ENCODE measurements at places on chromosomes 2 and 18. TPM values are rescaled to one million over a fixed set of nuclear protein-coding genes. Genes with fewer than 3 reads are reported as not detected.

Gene RGPD3
- polyA plus RNA-seq = 0.02 TPM

Gene COL4A4
- not detected for polyA plus RNA-seq

Gene SERPINB11
- not detected for polyA plus RNA-seq

Gene FKBP7
- polyA plus RNA-seq = 11.2 TPM

Gene AOX1
- polyA plus RNA-seq = 0.03 TPM

Gene SUCLG1
- 31.7 TPM for polyA plus RNA-seq

Gene KCNS3
- 1.0 TPM for polyA plus RNA-seq

Gene PSMA8
- polyA plus RNA-seq = not detected

Gene VIT
- polyA plus RNA-seq = 0.38 TPM

Gene ICOS
- polyA plus RNA-seq = not detected

Gene RIT2
- polyA plus RNA-seq = not detected

Gene IMPA2
- polyA plus RNA-seq = 6.1 TPM

Gene ANKAR
- 1.3 TPM for polyA plus RNA-seq

Gene TWSG1
- 49.5 TPM for polyA plus RNA-seq

Gene SMAD7
- polyA plus RNA-seq = 10.2 TPM

Gene RGPD4
- not detected for polyA plus RNA-seq

Gene SLC40A1
- 15.1 TPM for polyA plus RNA-seq
